Activated naive CD4-positive, alpha-beta T cell treated with anti-CD3 and anti-CD28 coated beads, Interleukin-2, amount 10 ng/mL, durations not matched to agents 7 days and 5 days (primary cell): ENCODE measurements at places on chromosomes 2 and 18.

DNA sequence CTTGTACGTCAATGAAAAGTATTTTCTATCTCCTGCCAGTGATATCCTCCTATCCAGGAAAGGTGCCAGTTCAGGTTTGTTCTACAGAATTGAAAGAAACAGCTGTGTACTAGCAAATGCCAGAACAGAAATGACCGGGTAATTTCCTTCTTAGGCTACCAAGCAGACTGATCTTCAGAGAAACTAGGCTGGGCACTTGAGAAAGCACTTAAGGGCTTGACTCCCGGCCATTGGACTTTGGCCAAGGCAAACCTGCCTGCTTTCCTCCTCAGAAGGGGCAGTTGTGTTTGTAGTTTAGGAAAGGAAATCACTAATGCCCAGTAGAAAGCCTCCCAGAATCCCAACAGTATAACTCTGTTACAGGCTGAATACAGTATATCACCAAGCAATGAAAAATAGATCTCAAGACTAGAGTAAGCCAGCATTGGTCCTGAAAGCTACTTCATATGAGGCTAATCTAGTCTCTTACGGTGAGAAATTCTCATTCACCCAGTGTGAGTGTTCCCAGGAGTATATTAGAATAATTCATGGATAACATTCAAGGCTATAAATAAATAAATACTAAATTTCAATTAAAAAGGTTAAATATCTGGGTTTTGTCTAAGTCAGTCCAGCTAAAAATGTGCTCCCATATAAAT is 43.0 kb upstream of the COL5A2 start:
- no peaks in the 10 kb centered on the region for H3K27me3 ChIP-seq
- peaks cover 7% of the 10 kb centered on the region for H3K4me1 ChIP-seq
- H3K4me3 ChIP-seq, result no peak overlapping the region
- H3K36me3 ChIP-seq, result no peaks in the 10 kb centered on the region
- no peak overlapping the region for H3K27ac ChIP-seq

- H3K4me3 ChIP-seq, result no peak overlapping the region
- DNase-seq, result no peak
- H3K27me3 ChIP-seq, result no peaks in the 10 kb centered on the region
- no peaks in the 10 kb centered on the region for H3K4me1 ChIP-seq
- no peaks in the 10 kb centered on the region for H3K36me3 ChIP-seq
Observed at GRCh38 chr18:65938592-65939372, 188.0 kb downstream of the CDH7 start.

- no peak overlapping the region for H3K27ac ChIP-seq
- no peaks in the 10 kb centered on the region for H3K36me3 ChIP-seq
- DNase-seq, result no peak
Observed at GRCh38 chr2:132804051-132804450, 134.0 kb upstream of the LYPD1 start.

DNA sequence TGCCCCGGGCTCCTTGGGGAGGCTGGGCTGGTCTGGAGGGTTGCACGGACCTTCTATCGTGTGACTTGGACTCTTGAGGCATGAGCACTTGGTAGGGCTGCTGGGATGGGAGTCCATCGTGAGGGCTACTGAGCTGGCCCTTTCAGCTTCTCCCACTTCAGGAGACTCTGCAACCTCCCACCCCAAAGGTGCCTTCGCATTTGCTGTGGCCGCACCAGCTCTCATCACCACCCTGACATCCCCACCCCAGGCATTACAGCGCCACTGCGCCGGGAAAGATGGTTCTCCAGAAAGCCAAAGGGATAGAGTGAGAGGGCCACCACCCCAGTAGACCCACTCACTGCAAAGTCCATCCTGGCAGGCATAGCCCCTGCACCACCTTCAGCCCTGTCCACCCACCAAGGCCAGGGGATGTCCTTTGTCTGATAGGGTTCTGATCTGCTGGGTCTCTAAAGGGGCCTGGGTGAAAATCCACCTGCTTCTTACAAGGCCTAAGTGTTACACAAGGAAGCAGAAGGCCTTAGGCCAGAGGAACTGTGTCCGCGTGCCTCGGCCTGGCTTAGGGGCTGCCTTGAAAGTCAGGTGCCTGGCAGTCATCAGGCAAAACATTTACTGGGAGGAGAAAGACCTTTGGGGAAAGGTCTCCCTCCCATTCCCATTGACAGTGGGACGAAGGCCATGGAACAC is 5.1 kb downstream of the EHD3 start:
- no peaks in the 10 kb centered on the region for H3K36me3 ChIP-seq
- peaks cover 16% of the 10 kb centered on the region for H3K4me1 ChIP-seq
- H3K27me3 ChIP-seq, result peaks cover 11% of the 10 kb centered on the region
- no peak overlapping the region for H3K4me3 ChIP-seq
- DNase-seq, result no peak

- H3K4me3 ChIP-seq, result no peak overlapping the region
- DNase-seq, result no peak
- H3K27ac ChIP-seq, result no peak overlapping the region
- peaks cover 11% of the 10 kb centered on the region for H3K36me3 ChIP-seq
Observed at GRCh38 chr18:62085756-62086155, 101.1 kb downstream of the PIGN start.

- H3K4me1 ChIP-seq, result peaks cover 80% of the 10 kb centered on the region
- no peaks in the 10 kb centered on the region for H3K27me3 ChIP-seq
- peaks cover 64% of the 10 kb centered on the region for H3K36me3 ChIP-seq
- H3K4me3 ChIP-seq, result peak overlapping the region; percentile 69
- H3K27ac ChIP-seq, result peak overlapping the region; percentile 97
Observed at GRCh38 chr2:126659562-126660467, 3.9 kb downstream of the GYPC start.
